Cardiac fibroblast (primary cell): ENCODE measurements at places on chromosomes 7 and 10.

GRCh38 chr7:45027774-45028114 is 27.7 kb downstream of the CCM2 start:
- DNase-seq = no peak

- no peak for DNase-seq
Observed at GRCh38 chr10:20228729-20229128, 412.5 kb downstream of the PLXDC2 start.

DNA sequence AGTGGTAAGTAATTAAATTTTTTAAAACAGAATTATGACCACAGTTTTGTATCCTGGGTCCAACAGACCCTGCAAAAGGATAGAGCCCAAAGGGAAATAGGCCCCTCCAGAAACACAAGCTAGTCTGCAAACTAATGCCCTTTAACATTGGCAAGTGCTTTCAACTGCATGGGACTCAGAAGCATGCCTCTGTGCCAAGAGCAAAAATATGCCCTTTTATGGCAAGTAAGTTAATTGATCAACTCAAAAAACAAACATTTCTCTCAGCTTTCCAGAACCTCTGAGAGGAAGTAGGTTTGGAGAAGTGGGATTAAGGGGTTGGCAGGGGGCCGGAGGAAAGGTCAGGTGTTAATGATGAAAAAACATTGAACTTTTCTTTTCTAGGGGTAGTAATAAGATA is 186.6 kb upstream of the PRSS1 start:
- no peak for DNase-seq

DNA sequence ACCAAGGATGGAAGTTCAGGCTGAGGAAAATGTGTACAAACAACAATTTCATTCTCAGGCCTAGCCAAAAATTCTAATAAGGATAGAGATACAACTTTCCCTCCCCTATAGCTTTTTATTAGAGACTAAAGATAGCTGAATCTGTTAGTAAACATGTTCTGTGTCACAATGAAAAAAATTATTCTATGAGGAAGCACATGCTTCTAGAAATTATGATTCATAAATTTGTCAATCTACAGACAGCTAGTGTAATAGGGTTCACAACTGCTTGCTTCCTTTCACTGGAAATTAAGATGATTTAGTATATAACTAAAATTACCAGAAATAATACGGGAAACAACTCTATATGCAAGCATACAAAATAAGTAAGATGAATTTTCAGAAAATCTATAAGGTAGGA is 56.6 kb downstream of the CCDC3 start:
- no peak for DNase-seq

DNA sequence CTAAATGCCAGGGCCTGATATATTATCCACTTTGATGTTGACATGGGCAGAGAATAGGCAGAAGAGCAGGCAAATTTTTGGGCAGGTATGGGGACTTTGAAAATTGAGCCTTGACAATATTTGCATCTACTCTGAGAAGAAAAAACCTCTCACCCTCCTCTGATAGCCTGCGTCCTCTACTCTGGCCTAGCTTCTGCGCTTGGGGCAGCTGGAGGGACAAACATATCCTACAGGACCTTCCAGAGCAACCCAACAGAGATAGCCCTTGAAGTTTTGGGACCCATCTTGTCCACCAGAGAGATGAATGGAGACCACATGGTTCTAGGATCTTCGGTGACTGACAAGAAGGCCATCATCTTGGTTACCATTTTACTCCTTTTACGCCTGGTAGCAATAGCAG is at the start of gene TAS2R60:
TAS2R60 (plus strand) TSS at position 301 of the 400 bp plus-strand sequence; CDS start at position 301, 0 bp downstream.
- DNase-seq = no peak

DNA sequence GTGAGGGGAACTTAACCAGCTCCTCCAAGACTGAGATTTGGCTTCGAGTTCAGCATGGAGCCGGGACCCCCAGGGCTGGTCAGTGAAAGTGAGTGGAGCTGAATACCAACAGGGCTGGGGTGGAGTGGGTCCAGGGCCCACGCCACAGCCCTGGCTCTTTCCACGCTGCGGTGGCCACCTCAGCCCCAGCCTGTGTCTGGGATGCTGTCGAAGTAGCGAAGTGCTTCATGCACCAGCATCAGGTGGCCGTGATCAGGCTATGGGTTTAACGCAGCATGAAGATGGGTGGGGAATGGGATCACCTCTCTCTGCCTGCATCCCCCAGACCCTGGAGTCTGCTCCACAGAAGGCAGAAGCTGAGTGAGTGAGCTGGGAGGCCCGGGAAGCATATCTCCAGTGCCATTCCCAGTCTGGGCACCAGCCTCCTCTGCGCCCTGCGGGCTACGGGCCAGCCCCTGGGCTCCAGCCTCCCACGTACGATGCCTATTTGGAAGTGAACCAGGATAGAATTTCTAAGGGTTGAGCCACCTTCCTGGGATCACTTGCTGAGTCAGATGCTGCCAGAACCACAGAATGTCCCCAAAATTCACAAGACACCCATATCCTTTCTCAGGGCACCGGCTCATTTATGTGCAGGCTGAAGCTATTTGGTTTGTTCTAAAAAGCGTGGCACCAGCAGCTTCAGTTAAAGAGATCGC is 131.1 kb upstream of the CHST15 start:
- DNase-seq = peak; percentile 5

GRCh38 chr10:78798976-78799730 is 269.6 kb upstream of the ZMIZ1 start:
- DNase-seq = peak; percentile 9

DNA sequence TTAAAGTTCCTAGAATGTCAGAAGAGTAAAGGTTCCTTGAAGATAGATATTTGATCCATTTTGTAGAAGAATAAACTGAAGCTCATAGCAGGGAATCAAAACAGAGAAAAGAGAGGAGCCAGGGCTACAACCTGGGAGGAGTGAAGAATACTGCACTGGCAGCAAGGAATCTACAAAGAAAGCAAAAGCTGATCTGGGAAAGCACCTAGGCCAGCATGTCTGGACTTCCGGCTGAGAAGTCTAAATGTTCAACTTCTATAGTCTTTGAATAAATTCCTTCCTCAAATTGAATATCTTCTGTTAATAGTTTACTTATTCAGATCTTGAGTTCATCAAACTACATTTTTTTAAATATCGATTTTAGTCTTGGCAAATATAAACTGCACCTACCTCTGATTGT is 78.2 kb downstream of the VPS41 start:
- no peak for DNase-seq

DNA sequence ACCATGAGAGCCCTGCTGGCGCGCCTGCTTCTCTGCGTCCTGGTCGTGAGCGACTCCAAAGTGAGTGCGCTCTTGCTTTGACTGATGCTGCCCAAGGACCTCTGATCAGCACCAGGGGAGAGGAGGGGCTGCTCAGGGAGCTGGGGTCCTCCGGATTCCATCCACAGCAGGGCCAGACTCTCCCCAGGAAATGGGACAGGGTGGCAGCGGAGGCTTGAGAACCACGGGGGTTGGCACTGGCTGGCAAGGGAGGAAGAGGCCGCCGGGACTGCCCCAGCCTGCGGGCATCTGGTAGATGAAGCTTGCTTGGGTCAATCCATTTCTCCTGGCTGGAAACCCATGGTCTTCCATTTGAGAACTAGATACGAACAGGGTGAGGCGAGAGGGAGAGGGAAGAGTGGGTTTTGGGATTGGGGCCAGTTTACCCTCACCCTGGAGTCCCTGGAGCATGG is 647 bp downstream of the PLAU start:
- peak; percentile 54 for DNase-seq

- no peak for DNase-seq
Observed at GRCh38 chr7:74007242-74007567, 20.8 kb upstream of the ELN start.

DNA sequence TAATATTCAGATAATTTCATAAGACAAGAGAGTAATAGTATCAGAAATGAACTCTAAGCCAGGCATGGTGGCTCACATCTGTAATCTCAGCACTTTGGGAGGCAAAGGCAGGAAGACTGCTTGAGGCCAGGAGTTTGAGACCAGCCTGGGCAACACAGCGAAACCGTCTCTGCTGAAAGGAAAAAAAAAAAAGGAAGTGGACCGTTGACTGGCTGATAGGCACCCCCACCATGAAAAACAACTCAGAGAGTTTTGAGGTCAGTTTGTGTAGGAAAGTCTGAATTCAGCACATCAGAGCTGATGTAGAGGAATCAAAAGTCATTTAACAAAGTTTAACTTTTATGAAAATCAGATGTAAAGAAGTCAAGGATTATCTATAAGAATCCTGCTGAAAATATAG is 63.2 kb upstream of the AMPH start:
- DNase-seq = no peak

DNA sequence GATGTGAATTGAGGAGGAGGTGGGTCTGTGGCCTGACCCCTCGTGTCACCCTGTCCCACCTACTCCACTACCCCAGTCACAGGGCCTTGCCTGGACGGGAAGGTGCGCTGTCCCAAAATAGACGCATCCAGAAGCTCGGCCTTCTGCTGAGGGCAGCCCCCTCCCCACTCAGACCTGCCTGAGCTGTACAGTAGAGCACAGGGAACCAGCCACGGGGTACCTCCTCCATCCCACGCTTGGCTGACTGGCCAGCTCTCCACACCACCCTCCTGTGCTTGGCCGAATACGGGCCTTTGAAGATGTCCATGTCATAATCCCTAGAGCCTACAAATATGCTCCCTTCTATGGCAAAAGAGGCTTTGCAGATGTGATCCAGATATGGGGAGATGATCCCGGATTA is 88.3 kb downstream of the CHST15 start:
- DNase-seq = no peak

GRCh38 chr10:76428551-76429367 is 997.3 kb downstream of the LRMDA start:
- DNase-seq = peak; percentile 91

DNA sequence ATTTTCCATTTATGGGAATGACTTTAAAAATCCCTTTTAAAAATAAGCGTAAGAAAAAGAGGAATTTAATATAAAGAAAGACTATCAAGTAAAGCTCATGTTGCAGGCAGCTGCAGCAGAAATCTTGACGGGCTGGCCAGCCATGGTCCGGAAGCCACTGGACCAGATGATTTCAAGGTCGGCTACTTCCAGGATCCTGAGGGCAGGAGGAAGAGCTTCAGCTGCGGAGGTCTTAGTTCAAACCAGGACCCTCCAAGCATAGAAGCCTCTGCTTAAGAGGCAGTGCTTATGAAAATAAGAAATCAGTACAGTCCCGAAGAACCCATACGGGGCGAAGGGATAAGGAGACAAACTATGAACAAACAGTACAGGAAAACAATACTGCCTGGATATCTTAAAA is 220.2 kb upstream of the CELF2 start:
- peak; percentile 34 for DNase-seq

DNA sequence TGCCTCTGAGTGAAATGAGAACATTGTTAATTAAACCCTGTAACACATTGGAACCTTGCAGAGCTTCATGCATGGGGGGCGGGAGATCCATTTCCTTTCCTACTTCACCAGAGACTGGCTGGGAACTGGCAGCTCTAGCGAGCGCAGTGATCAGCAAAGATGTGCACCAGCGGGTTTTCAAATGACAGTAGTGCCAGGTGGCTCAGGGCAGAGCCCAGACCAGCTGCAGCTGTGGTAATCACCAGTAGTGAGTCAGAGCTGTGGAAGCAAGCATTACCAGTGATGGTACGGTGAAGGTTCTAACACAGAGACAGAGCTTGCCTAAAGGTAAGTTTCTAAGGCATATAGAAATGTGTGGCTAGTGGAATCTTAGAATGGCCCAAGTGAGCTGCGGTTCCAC is 1009.7 kb upstream of the CELF2 start:
- peak; percentile 9 for DNase-seq

DNA sequence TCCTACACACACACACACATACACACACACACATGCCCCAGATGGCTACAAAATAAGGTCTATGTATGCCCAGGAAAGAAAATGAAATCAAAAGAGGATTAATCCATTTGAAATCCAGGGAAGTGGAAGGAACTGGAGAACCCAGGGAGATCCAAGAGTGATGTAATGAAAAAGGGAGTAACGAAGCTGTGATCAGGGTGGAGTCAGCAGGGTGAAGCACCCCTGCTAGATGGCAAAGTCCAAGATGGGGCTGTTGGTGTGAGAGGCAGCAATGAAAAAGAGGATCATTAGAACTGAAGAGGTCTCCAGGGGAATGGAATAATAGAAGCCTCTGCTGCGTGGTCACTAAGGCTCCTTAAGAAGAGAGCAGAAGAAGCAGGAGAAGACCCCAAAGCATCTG is 43.6 kb upstream of the IL6 start:
- no peak for DNase-seq

- DNase-seq = no peak
Observed at GRCh38 chr10:98257961-98258360, 10.0 kb downstream of the LOXL4 start.

GRCh38 chr10:34320265-34320664 is 494.8 kb downstream of the PARD3 start:
- DNase-seq = no peak

GRCh38 chr7:104980841-104981671 is 32.9 kb upstream of the KMT2E start:
- peak; percentile 81 for DNase-seq

GRCh38 chr7:118615-119391 is 73.6 kb upstream of the FAM20C start:
- DNase-seq = no peak

DNA sequence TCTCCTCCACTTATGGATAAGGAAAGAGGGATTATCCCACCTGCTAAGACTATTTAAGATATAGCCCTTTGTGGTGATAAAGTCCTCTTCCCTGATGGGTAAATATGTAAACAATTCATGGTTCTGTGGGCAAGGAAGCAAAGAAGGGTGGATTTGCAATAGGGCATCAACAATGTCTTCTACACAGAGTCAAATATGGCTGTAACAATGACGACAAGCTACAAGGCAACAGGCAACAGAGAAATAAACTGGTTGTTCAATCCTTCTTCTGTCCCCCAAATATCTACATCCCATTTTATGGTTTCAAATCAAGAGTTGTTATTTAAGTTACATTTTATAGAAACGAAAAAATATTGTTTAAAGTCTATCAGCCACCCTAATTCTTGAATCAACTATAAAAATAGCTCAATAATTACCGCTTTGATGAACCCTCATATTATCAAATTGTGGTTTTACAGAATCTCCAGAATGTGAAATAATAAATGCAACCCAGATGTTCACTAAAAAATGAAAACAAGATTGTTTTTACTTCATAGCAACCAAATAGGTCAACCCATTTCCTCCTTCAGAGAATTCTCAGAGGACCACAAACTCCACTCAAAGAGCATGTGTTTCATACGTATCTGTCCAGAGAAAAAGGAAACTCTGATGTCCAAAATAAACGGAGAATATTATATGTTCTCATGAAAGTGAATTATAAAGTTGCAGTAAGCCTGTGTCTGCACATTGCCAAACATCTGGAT is 13.8 kb downstream of the CYTH3 start:
- peak; percentile 97 for DNase-seq

- no peak for DNase-seq
Observed at GRCh38 chr7:30584415-30584814, 10.3 kb upstream of the GARS1 start.

DNA sequence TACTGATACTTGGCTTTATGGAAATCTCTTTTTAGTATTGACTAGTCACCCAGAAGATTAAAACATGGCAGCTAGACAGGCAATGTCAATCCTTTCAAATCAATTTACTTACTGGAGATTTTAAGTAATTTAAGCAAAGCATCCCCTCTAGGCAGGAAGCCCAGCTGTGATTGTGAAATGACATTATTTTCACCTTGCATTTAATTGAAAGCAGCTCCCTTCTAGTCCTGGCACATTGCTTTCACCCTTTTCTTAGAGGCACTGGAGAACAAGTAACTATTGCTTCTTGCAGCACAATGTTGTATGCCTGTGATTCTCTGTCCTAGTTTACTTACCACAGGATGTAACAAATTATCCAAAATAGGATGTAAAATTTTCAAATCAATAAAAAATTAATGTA is 13.3 kb downstream of the ST7 start:
- no peak for DNase-seq

- DNase-seq = no peak
Observed at GRCh38 chr10:49187950-49188761, at the start of gene TMEM273. TSS of gene TMEM273 (minus strand) at chr10:49188391. CDS start at chr10:49188336, 55 bp downstream.
